ENCODE measurements at places on chromosomes 11 and 22.

GRCh38 chr11:78429660-78430059, 12.0 kb upstream of the GAB2 start:
- DNase-seq: no peak

DNA sequence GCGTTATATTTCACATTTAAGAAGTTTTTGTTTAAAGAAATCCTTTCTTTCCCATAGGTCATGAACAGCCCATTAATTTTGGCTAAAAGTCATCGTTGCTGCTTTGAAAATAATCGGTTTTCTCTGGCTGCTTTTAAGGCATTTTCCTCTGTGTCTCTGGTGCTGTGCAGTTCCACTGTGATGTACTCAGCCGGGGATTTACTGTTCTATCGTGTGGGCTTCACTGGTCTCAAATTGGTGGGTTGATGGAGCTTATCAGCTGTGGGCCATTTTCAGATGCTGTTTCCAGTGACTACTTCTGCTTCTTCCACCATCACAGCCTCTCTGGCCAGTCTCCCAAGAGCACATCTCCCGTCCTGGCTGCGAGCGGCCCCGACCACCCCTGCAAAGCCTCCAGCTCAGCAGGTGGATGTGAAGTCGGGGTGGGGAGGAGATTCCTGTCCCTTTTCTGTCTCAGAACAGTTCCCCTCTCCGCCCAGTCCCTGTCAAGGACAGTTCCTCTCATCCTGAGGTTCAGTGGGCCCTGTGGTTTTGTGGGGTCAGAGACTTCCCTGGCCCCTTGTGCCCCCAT, 20.3 kb downstream of the IFITM10 start:
- no peak for DNase-seq

DNA sequence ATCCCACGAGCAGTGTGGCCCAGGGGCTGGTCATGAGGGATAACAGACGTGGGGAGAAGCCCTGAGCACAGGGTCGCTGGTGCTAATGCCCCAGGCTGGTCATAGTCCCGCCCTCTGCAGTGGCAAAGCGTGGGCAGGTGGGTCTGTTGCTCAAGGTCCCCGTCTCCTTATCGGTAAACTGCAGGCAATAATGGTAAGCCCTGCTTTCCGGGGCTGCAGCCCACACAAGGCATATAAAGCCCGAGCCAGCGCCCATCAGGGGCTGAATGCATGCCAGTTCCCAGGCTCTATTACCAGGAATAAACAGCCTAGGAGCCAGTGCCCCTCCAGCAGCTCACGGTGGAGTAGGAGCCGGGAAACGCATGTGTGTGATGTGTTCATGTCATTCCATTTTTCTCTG, 261.0 kb downstream of the BRD1 start:
- DNase-seq: no peak

DNA sequence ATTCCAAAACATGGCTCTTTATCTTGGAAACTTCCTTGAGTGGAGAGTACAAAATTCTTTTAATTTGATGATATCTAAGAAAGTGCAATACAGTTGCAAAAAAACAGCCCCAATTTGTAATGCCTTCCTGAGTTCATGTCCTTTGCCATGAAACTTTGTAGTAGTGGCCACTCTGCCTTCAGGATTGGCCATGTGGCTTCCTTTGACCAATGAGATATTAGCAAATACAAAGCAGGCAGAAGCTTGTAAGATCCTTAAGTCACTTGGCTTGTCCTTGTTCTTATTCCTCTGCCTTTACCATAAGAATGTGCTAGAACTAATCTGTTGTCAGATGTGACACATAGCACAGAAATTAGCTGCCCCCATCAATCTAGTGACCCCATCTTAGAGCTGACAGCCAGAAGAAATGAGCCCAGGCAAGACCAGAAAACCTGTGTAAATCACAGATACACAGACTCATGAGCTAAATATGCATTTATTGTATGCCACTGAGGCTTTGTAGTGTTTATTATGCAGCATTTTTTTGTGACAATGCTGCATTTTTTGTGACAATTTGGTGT, 29.8 kb upstream of the BLID start:
- no peak for DNase-seq

GRCh38 chr11:13262096-13262495, 15.5 kb upstream of the BMAL1 start:
- no peak for DNase-seq

- no peak for DNase-seq
Measured at GRCh38 chr11:110762590-110762989, 50.4 kb upstream of the ARHGAP20 start.

GRCh38 chr11:126347751-126348668, 7.5 kb upstream of the ST3GAL4 start:
- no peak for DNase-seq

- DNase-seq: no peak
Measured at GRCh38 chr11:83543706-83544439, 257.7 kb upstream of the CCDC90B start.

GRCh38 chr11:28858076-28858475, 749.9 kb downstream of the METTL15 start:
- no peak for DNase-seq

- DNase-seq: no peak
Measured at GRCh38 chr11:133531971-133532651, at the start of gene OPCML. OPCML (minus strand) TSS chr11:133532501.

DNA sequence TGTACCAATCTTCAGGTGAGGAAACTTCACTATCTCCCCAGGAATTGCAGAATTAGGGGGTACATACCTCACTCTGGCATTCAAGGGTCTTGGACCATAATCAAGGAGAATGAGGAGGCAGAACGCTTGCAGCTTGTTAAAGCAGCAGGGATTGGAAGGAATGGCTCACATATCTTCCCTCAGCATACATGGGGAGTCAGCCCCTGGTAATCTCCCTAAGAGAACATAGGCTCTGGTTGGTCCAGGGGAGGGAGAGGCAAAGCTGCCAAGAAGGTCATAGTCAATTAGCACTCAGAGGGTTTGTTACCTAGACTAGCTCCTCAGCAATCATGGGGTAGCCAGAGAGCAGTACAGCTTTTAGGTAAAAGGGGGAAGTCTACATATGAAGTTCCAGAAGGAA, 256.8 kb downstream of the INSC start:
- DNase-seq: no peak

GRCh38 chr11:114848027-114848426, 169.7 kb downstream of the NXPE2 start:
- DNase-seq: no peak

DNA sequence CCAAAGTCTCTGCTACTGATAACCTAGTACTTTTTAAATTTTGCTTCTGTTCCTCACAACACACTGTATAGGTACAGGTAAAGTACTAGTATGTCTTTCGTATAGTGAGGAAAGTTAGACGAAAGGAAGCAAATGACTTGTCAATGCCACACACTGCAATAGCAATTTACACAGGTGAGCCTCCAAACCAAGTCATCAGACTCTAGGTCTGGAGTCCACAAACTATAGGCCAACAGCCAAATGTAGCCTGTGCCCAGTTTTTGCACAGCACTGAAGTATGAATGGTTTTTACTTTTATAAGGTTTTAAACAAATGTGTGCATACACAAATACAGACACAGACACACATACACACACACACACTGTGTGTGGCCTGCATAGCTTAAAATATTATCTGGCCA, 28.1 kb downstream of the ALG8 start:
- DNase-seq: no peak

Measured in lower leg skin (tissue), 4 donors.